Activated CD4-positive, alpha-beta T cell treated with anti-CD3 and anti-CD28 coated beads, Interleukin-2, amount 50 U/mL, for 48 hours (primary cell): ENCODE measurements at places on chromosomes 11 and 22.
A peak's percentile ranks its signal among the peaks of the same experiment; 100 is the strongest.

- no peak for DNase-seq
Measured at GRCh38 chr11:27907091-27907490, 200.9 kb downstream of the KIF18A start.

DNA sequence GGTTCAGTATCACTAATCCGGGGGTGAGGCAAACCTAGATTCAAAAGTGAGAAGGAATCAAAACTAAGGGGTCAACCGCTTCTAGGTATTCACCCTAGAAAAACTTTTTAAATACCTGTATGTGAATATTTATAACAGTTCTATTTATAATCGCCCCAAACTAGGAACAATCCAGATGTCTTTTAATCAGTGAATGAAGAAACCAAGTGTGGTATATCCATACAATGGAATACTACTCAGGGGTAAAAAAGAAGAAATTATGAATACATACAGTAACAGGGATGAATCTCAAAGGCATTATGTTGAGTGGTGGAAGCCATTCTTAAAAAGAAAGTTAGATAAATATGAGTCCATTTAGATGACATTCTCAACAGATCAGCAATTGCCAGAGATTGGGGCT lies 178.0 kb upstream of the BLID start:
- no peak for DNase-seq

DNA sequence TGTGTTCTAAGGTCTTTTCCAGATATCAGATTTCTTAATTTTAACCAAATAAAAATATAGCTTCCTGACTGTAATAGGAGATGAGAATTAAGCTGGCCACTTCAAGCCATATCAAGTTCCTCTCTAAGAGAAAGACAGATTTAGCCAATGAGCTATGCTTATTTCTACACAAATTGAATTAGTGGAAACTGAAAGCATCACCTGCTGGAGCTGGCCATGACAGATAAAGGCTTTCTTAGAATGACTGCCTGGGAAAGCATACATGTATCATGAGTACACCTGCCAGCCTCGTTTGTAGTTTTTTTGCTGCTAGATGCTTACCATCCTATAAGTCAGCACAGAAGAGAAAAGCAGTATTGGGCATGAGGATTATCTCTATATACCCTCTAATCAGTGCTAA lies 53.5 kb upstream of the DBX1 start:
- no peak for DNase-seq

- no peak for DNase-seq
Measured at GRCh38 chr11:89477175-89477574, 14.0 kb downstream of the NOX4 start.

DNA sequence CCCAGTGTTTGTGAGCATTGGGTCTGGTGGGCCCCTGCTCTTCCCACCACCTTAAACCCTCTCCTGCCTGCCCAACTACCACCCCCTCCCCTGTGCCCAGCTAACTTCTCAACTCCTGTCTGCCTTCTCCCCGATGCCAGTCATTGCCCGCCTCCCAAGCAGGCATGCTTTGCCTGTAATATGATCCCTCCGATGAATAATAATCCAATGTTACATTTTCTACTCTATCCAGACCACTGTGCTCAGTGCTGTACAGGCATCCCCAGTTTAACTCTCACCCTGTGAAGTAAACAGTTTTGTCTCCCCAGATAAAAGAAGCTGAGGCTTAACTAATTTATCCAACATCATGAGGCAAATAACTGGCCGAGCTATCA lies 35.5 kb upstream of the OLFML1 start:
- DNase-seq, result no peak

DNA sequence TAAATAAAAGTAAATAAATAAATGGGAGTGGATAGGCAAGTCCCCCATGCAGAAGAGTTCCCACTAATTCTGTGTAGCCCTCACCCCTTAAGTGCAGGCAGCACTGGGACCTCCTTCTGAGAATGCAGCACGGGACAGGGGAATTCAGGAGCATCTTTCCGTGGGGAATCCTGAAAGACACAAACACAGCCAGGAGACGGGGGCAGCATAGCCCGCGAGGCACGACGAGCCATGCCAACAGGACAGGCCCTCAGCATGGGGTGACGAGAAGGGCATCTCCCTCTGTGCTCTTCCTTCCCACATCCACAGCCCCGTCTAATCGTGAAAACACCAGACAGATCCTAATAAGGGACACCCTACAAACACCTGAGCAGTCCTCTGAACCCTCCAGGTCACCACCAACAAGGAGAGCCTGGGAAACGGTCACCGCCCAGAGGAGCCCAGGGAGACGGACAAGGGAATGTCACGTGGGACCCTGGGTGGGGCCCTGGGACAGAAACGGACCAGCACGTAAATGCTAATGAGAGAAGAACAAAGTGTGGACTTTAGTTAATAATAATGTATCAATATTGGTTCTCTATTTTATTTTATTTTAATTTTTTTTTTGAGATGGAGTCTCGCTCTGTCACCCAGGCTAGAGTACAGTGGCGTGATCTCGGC lies 6.8 kb downstream of the KRTAP5-5 start:
- DNase-seq, result no peak

DNA sequence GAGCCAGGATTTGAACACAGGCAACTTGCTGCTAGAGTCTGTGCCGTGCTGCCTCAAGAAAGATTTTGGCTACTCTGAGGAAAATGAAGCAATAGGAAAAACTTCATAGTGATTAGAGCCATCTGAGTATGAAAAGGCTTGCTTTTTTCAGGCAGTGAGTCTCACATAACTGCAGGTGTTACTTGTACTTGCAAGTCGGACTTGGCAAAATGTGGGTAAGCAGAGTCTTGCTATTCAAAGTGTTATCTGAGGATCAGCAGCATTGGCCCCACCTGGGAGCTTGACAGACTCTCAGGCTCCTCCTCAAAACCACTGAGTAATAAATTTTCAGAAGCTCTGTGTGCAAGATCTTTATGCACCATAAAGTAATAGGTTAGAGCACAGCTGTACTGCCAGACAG lies 18.1 kb downstream of the RNF141 start:
- no peak for DNase-seq

DNA sequence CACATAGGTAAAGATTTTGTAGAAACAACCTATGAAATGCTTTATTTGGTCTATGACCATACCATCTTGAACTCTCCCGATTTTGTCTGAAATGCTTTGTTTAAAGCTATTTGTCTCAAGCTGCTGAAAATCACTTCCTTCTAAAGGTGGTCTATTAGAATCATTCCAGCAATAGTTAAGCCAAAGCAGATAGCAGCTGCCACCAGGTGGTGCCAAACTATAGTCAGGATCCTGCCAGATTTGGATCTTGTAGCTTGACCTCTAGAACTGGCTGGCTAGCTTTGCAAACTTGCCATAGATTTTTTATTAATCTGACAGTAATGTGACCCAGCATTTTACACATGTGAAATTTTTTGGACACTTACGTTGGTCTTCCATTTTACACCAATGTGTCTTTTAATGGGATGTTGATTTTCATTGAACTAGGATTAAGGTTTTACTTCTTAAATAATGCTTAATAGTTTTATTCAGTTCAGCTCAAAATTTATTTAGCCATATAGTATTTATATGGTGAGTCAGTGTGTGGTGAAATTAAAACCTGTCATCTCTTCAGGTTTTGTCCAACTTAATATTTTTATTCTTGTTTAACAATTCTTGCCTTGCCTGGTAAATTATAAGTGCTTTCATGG lies 19.7 kb downstream of the CTR9 start:
- DNase-seq, result peak; percentile 19

GRCh38 chr11:110824912-110825620 lies 112.8 kb upstream of the ARHGAP20 start:
- no peak for DNase-seq

DNA sequence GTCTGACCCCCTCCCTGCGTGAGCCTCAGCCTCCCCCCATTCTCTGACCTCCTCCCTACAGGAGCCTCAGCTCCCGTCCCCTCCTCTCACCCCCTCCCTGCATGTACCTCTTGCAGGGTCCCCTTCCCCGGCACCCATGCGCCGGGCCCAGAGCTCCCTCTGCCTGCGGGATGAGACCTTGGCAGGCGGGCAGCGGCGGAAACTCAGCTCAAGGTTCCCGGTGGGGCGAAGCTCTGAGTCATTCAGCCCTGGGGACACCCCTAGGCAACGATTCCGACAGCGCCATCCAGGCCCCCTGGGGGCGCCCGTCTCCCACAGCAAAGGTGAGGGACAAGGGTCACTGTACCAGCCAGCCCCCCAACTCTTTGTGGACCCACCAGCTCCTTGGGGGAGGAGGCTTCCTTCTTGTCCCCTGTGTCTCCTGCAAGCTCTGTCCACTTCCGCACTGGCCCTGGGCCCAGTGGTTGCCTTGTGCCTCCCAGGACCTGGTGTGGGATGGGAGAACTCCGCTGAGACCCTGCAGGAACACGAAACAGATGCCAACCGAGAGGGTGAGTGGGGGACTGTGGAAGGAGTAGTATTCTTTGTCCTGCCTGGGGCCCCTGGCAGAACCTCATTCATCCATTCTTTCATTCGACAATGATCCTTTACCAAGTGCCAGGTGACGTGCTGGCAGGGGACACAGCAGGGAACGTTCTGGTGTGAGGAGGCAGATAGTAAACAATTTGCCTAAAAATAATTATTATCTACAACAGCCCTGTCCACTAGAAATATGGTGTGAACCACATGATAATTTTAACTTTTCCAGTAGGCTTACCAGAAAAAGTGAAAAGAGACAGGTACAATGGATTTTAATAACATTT lies 3.7 kb upstream of the RPS6KA4 start:
- peak; percentile 39 for DNase-seq

GRCh38 chr11:123478352-123478987 lies 48.4 kb downstream of the GRAMD1B start:
- peak; percentile 44 for DNase-seq

DNA sequence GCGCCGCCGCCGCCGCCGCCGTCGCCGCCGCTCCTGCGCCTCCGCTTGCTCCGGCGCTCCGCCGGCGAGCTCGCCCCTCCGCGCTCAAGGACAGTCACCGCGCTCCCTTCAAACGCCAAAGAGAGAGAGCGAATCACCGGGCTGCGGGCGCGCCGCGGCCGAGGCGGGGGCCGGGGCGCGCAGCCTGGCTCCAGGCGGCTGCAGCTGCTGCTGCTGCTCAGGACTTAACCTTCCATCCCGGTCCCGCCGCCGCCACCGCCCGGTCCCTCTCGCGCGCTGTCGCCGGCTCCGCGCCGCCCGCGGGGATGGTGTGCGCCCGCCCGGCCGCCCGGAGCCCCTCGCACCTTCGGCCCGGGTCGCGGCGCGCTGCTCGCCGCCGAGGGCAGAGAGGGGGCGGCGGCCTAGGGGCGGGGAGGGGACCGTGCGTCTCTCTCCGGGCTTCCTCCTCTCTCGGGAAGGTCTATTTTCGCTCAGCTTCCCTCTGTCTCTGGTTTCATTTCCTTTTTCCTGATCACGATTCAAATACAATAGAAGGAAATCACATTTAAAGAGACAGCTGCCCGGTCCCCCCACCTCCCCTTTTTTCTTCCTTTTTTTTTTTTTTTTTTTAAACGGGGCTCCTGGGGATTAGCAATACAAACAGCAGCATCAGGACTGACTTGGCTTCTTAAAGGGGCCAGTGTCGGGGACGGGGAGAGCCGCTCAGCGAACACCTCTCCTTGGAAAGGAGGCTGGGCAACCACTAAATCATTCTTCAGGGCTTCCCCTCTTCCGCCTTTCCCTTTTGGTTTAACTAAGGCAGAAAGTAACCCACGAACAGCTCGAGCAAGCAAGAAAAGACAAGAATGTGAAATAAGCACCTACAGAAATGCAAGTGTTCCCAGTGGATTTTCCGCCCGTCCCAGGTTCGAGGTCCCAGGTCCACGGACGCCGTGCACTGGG lies 22.1 kb downstream of the LMO2 start:
- no peak for DNase-seq

DNA sequence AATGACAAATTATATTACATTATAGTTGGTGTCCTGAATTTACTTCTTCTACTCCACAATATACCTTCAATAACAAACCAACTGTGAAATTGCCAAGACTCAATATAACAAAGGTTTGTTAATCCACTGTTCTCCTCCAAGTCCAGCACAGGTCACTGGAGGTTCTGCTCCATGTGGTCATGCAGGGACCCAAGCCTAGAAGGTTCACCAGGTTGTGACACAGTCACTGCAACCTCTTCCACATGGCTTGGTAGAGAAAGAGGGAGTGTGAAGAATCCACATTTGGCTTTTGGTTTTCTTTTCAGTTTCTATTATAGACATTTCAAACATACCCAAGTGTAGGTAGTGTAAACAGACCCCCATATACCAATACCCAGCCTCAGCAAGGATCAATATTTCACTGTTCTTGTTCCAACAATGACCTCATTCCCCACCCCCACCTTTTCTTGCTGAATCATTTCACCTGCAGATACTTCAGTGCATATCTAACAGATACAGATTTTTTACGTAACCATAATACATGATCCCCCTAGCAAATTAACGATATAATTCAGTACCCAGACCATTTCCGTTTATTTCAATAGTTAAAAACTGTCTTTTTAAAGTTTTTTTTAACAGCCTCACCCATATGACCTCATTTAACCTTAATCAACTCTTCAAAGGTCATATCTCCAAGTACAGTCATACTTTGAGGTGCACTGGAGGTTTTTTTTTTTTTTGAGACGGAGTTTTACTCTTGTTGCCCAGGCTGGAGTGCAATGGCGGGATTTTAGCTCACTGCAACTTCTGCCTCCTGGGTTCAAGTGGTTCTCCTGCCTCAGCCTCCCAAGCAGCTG lies 14.1 kb downstream of the FGF19 start:
- no peak for DNase-seq

GRCh38 chr22:20591660-20592310 lies 84.4 kb downstream of the MED15 start:
- no peak for DNase-seq

- DNase-seq, result peak; percentile 68
Measured at GRCh38 chr11:62340269-62340901, 3.1 kb downstream of the ASRGL1 start.

DNA sequence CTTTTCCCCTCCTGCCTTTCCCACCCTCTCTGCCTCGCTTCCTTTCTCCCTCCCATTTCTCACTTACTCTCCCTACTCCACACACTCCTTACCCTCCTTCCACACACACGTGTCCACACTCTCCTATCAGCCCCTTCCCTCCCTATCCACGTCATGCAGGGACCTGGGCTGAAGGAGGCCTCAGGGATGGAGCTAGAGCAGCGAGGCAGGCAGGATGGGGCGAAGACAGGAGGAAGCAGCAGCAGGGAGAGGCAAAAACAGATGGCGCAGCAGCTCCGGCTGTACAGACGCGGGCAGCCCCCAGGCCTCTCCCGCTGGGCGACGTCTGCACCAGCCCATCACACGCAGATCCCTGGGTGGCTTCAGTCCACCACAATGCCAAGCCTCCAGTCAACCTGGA lies 97.9 kb downstream of the SPATA19 start:
- no peak for DNase-seq

DNA sequence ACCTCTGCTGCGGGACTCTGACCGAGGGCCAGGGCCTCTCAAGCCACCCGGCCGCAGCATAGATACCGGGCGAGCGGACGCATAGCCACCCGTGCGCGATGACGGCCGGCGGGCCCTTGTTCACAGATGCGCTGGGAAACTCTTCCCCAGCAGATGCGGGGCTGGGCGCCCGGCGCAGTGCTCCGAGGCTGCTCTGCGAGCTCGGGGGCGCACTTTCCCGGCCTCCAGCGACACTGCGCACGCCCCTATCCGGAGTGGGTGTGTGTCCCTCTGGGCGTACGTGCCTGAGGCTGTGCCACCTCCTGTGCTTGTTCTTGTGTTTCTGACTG lies 104.7 kb upstream of the E2F8 start:
- no peak for DNase-seq
